ENCODE measurements at places on chromosomes 16 and 17.

DNA sequence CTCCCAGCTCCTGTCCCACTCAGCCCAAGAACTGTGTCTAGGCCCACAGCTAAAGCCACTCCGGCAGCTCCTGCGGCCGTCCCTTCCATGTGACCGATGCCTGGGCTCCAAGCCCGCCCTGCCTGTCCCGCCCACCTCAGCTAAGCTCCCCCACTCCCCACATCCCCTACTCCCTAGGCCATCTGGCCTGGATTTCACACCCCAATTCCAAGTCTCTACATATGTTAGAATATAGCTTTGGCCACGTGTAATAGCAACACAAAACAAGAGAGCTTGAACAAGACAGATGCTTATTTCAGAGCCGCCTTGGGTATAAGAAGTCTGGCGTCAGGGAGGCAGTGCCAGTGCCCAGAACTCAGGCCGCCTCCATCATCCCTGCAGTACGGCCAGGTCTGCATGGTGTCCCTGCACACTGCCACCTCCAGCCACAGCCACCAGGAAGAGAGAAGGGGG is 30.0 kb upstream of the USP22 start:
- DNase-seq = no peak

GRCh38 chr17:76327696-76328095 is 19.6 kb upstream of the QRICH2 start:
- DNase-seq = no peak

- DNase-seq = no peak
Observed at GRCh38 chr17:33895491-33895890, 359.6 kb upstream of the CCL2 start.

- no peak for DNase-seq
Observed at GRCh38 chr17:20988896-20989295, 53.9 kb downstream of the USP22 start.

DNA sequence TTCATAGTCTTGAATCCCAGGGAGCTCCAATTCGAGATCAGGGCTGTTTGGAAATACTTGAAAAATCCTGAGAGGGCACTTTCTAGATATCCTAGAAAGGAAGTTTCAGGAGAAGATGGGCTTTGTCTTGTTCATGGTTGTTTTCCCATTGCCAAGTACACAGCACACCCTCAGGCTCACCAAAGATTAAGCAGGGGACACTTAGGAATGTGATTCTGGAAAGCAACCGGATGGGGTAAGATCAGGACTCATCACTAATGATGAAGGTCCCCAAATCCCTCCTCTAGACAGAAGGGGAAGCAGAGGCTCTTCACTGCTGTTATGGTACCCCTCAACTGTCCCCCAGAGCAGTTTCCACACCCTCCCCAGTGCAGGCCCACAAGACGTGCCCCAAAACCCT is 40.7 kb downstream of the VAC14 start:
- no peak for DNase-seq

All from keratinocyte (primary cell).